ENCODE measurements at places on chromosomes 3 and 15.

DNA sequence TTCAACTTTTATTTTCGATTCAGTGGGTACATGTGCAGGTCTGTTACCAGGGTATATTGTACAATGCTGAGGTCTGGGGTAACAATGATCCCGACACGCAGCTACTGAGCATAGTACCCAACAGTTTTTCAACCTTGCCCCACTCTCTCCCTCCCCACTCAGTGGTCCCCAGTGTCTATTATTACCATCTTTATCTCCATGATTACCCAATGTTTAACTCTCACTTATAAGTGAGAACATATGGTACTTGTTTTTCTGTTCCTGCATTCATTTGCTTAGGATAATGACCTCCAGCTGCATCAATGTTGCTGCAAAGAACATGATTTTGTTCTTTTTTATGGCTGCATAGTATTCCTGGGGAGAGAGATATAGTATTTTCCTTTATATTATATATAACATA, 75.7 kb upstream of the EPHB3 start:
- no peak for DNase-seq

GRCh38 chr15:63185206-63185605, 4.2 kb upstream of the RAB8B start:
- no peak for DNase-seq

- DNase-seq = no peak
These were observed 397.9 kb downstream of the EPHB1 start for GRCh38 chr3:135192929-135193328.

DNA sequence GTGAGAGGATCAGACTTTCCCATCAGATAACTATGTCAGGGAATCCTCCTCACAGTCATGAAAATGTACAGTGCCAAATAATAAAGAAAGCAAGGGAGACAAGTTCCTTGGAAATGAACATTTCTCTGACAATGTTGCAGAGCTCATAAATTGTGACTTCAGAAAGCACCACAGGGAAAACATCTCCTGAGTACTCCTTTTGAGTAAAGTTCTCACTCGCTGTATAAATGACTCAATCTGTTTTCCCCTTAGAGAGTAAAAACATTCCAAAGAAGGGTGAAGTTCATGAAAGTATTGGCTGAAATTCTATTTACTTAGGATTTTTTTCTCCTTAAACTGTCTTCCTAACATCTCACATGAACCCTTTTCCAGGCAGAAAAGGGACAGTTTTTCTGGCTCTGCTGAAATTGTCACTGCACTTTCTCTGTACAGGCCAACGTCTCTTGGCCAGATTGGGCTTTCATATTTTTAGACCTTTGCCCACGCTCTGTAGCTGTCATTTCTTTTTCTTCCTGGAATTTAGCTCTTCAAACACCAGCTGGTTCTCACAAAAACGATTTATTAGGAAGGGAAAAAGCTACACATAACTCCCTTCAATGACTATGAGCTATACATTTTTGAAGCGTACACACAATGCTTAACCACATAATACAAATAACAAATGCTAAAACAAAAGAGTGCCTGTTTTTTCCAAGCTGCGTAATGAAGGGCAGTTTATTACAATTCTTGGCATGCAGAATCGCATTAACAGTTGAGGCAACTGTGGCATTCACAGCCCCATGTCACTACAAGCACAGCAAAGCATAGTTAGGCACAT, 216.1 kb downstream of the ATP8B4 start:
- DNase-seq = no peak

- DNase-seq = no peak
These were observed 406.2 kb downstream of the LSAMP start for GRCh38 chr3:116038968-116039650.

GRCh38 chr15:74841891-74842373, 1.0 kb downstream of the ULK3 start:
- no peak for DNase-seq

GRCh38 chr3:36548712-36549111, 168.4 kb downstream of the STAC start:
- no peak for DNase-seq

DNA sequence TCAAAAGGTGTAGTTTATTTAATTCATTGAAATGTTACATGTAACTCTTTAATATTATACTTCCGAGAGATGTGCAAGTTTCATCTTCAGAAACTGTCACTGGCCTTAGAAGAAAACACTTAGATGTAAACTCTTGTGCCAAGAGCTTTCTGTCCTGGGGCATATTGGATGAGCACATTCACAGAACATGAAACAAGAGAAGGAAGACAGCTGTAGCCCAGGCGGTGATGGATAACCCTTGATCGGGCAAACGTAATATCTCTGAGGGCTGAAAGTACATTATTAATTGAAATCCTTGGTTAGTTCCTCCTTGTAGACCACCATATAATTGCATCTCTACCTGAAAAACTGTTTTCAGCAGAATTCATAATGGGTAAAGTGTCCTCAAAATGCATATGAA, 67.4 kb downstream of the MECOM start:
- no peak for DNase-seq

DNA sequence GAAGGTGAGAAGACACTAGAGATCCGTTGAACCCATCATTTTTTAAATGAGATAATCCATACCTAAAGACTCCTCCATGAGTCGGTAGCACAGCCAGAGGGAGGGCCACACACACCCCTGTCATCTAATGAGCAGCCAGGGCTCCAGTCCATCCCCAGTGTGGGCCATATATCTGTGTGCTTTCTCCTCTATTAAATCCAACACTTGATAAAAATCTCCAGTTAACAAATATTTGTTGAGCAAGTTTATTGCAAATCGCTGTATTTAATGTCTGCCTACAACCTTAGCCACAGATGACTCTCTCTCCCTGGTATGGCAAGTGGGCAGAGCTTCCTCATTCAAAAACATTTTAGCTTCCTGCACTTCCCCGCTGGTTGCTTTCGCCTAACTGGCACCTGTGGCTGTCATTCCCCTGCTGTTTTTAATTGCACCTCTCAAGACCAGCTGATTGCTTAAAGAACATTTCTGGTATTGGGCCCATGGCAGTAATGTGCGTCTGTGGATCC, 82.8 kb downstream of the SMAD3 start:
- DNase-seq = no peak

DNA sequence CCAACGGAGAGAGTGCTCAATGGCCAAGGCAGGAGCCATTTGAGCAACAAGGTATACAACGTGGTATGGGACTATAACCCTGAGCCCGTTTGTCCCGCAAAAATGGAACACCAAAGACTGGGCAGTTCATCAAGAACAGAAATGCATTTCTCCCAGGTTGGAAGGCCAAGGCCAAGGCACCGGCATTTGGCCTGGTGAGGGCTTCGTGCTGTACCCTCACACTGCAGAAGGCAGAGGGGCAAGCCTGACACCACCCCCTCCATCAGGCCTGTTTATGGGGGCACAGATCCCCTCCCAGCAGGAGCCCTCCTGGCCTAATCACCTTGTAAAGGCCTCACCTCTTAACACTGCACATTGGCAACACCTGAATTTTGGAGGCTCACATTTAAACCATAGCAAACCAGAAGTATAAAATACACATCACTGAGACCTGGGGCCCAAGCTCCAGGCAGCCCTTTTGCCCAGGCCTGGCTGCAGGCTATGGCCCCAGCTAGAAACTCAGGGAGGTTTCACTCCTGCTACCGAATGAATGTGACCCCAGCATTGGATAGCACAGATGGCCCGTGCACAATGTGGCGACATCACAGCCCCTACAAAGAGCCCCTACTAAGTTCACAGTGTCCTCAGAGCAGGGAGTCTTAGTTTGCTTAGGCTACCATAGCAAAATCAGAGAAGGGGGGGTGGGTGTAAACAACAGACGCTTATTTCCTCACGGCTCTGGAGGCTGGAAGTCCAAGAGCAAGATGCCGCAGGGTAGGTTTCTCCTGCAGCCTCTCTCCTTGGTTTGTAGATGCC, 47.1 kb downstream of the KLF15 start:
- no peak for DNase-seq

DNA sequence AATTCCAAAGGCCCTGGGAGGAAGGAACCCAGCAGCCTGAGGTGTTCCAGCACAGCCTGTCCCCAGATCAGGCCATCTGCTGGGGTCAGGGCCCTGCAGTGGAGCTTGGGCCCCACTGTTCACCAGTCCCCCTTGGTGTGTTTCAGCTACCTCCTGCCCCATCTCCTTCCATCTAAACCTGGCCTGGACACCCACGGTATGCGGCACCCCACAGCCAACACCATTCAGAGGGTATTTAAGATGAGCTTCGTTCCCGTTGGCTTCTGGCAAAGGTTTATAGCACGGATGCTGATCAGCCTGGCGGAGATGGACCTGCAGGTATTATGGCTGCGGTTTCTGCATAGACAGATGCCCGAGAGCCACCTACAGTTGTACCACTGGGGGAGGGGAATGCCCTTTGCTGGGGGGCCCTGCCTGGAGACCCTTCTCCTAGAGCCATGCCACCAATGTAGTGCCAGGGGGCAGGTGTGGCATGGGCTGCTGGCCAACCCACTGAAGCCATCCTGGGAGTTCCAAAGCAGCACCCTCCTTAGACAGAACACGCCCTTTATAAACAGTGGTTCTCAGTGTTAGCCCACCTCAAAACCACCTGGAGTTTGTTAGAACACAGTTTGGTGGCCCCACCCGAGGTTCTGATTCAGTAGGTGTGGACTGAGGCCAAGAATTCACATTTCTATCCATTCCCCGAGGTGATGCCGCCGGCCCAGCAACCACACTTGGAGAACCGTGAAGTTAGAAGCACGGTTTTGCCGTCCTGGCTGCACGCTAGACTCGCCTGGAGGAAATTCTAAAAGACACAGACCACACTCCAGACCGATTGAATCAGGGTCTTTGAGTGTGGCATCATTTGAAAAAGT, 126.9 kb downstream of the LRRK1 start:
- no peak for DNase-seq

DNA sequence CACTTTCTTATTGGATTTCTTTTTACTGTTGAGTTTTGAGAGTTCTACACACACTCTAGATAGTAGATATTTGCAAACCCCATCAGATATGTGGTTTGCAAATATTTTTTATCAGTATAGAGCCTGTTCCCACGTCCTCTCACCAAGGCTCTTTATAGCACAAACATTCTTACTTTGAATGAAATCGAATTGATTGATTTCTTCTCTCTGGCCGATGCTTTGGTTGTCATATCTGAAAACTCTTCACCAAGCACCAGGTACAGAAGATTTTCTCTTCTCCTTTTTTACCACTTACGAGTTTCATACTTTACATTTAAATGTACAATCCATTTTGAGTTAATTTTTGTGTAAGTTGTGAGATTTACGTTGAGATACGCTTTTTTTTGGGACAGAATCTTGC, 163.4 kb downstream of the PTPRG start:
- DNase-seq = no peak

- peak; percentile 8 for DNase-seq
These were observed 32.1 kb upstream of the RGMA start for GRCh38 chr15:93121107-93121506.

GRCh38 chr3:156161172-156161571, 40.8 kb downstream of the KCNAB1 start:
- DNase-seq = no peak

GRCh38 chr3:37961622-37962431, 28.8 kb upstream of the VILL start:
- no peak for DNase-seq

GRCh38 chr15:85324202-85324601, 56.2 kb upstream of the AKAP13 start:
- DNase-seq = no peak

- DNase-seq = no peak
These were observed 241.9 kb downstream of the NTRK3 start for GRCh38 chr15:88014454-88015160.

- no peak for DNase-seq
These were observed 44.8 kb downstream of the AP4E1 start for GRCh38 chr15:50953302-50953701.

GRCh38 chr15:68385240-68385561, 46.8 kb downstream of the ITGA11 start:
- no peak for DNase-seq

GRCh38 chr3:150905339-150905738, at the start of gene MINDY4B:
MINDY4B (minus strand) TSS chr3:150905439; CDS start chr3:150905439, 0 bp downstream.
- no peak for DNase-seq

DNA sequence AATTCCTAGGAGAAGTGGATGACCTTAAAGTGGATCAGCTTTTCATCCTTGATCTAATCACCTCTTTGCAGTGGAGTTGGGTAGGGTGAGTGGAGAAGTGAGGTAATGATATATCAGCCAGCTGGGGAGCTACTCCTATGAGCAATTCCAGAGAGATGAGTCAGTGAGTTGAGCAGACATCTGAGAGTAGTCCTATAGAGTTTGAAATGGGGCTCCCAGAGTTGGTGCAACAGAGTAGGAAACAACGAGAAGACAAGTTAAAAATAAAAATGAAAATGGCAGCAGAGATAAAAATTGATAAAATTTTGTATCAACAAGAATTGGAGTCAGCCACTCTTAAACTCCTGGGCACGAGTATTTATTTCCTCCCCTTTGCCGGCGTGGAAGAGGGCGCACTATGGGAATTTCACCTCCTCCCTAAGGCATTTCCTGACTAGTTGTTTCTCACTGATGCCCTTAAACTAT, 150.8 kb upstream of the DPH6 start:
- no peak for DNase-seq

DNA sequence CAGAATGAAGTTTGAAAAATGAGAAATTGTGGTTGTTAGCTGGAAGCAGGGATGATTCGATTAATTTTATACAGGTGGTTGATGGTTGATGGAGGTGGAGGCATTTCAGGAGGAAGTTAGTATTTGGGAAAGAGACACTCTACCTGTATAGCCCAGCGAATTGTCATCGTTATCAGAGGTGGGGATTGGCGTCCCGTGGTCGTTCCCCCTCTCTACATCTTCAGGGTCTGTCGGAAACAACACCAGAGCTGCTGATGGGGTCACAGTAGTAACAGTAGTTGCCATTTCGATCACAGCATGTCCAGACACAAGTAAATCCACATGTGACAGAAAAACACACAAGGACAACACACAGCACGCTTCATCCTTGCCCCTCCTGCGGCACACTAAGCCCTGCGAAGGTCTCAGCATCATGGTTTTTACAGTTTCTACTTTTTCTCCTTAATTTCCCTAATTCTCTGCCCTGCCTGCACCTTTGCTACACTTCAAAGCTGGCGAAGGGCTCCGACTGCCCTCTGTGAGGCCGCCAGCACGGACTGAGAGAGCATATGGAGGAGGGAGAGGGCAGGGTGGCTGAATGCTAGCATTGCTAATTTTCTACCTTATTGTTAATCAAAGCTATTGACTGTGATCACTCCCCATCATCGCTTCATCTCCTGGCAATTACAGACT, 642.3 kb downstream of the ROBO1 start:
- no peak for DNase-seq

DNA sequence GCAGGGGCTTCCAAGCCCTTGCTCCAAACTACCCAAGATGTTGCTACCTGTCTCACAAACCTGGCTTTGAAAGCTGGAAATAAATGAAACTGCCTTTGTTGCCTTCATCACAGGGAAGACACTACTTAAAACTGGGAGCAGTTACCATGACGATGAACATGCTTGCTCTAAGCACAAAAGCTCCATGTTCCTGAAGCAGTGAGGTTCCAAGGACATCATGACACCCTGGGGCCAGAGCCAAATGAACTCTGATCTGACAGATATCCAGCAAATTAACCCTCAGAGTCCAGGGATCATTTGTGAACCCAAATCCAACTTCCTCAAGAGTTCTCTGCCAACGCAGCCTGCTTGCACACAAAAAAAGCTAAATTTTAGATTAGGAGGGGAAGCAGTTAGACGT, 10.7 kb downstream of the TRAIP start:
- no peak for DNase-seq

- no peak for DNase-seq
These were observed 48.0 kb downstream of the ARHGEF26 start for GRCh38 chr3:154168998-154169795.
